Testis (tissue), 5 donors: ENCODE measurements at places on chromosomes 4 and X. TPM values are rescaled to one million over a fixed set of nuclear protein-coding genes. Genes with fewer than 3 reads are reported as not detected.

Gene PASD1
- 31.1 TPM for total RNA-seq

Gene TMEM35A
- 2.3 TPM for total RNA-seq

Gene ZFP42
- total RNA-seq = 2.2 TPM

Gene ZNF157
- 0.63 TPM for total RNA-seq

Gene PPEF2
- 0.71 TPM for total RNA-seq

Gene ZNF185
- total RNA-seq = 6.9 TPM

Gene BMPR1B
- total RNA-seq = 13.0 TPM

Gene ADAD1
- 97.2 TPM for total RNA-seq

Gene MAGEB1
- 63.7 TPM for total RNA-seq

Gene PHF8
- 196 TPM for total RNA-seq

Gene ADAMTS3
- total RNA-seq = 6.8 TPM

Gene LGI2
- total RNA-seq = 0.87 TPM

Gene AKAP14
- total RNA-seq = 50.3 TPM

Gene MND1
- 11.4 TPM for total RNA-seq

Gene REST
- total RNA-seq = 58.2 TPM

Gene CT45A10
- total RNA-seq = 27.9 TPM

Gene MAGEB17
- total RNA-seq = 4.1 TPM

Gene USP26
- 1.9 TPM for total RNA-seq

Gene SYN1
- 3.4 TPM for total RNA-seq

Gene VCX3B
- 91.3 TPM for total RNA-seq

Gene SHOX
- 0.16 TPM for total RNA-seq

Gene RBM47
- total RNA-seq = 95.1 TPM

Gene SGMS2
- total RNA-seq = 22.2 TPM

Gene C4orf51
- 0.87 TPM for total RNA-seq

Gene ZNF41
- total RNA-seq = 8.1 TPM

Gene TRIM75
- total RNA-seq = 0.24 TPM

Gene FOXR2
- 3.3 TPM for total RNA-seq
